ENCODE measurements at places on chromosomes 12 and 14.

- no peaks in the 10 kb centered on the region for H3K27me3 ChIP-seq
- H3K27ac ChIP-seq = no peak overlapping the region
- no peak overlapping the region for H3K4me3 ChIP-seq
- no peak for DNase-seq
Measured at GRCh38 chr12:47803191-47803875, 16.4 kb downstream of the HDAC7 start.

GRCh38 chr12:12786351-12786705 lies 869 bp downstream of the APOLD1 start:
- no peaks in the 10 kb centered on the region for H3K36me3 ChIP-seq
- H3K27me3 ChIP-seq = no peaks in the 10 kb centered on the region
- peak overlapping the region; percentile 74 for H3K4me3 ChIP-seq
- peaks cover 30% of the 10 kb centered on the region for H3K4me1 ChIP-seq
- DNase-seq = no peak
- peak overlapping the region; percentile 78 for H3K27ac ChIP-seq

DNA sequence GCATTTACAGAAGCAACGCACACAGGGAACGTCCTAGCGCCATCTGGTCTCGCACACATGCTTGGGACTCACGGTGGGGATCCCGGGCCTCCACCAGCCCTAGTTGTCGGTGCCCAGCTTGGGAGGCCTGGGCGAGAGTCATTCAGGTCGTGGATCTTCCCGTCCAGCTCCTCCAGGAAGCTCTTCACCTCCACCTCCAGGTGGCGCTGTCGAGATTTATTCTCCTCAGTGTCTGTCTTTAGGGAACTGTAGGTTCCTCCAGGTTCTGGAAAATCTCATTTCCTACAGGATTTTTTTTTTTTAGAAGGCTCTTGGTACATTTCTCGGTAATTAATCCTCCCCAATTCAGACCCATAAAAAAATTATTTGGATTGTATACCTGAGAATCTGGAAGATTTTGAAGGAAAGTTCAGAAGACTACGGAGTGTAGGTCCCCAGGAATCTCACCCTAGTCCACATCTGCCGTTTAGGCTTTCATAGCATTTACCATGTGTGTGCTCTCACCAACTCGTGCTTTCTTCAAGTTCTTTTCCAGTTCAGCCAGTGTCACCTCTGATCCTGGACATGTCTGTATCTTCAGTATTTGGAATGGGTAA lies 910.0 kb downstream of the TMEM121 start:
- no peaks in the 10 kb centered on the region for H3K27me3 ChIP-seq
- DNase-seq = no peak
- H3K4me1 ChIP-seq = no peaks in the 10 kb centered on the region
- no peak overlapping the region for H3K27ac ChIP-seq

DNA sequence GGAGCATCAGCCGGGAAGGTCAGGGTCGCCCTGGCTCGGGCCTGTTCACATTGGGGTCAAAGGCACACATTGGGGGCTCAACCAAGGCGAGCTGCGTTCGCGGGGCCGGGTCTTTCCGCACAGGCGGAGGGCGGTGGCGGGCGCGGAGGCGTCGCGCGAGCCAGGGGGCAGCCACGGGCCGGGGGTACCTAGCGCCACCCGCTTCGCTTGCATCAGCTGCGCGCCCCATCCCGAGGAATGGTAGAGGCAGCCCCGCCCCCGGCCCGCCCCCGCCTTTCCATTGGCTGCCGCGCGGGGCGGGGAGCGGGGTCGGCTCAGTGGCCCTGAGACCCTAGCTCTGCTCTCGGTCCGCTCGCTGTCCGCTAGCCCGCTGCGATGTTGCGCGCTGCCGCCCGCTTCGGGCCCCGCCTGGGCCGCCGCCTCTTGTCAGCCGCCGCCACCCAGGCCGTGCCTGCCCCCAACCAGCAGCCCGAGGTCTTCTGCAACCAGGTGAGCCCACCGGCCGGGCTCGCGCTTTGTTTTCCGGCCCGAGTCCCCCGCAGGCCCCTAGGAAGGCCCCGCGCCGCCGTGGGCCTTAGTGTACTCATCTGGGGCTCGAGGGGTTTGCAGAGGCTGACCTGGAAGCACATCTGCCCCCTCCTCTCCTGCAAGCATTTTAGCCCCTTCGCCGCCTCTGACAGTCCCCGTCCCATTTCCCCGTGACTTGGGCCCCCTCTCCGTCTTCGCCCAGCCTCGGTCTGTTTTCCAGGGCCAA lies at the start of gene ALDH2:
TSS of gene ALDH2 (plus strand) at position 326 of the 754 bp plus-strand sequence. CDS start at position 376, 50 bp downstream.
- H3K4me1 ChIP-seq = peaks cover 18% of the 10 kb centered on the region
- DNase-seq = peak; percentile 84
- no peaks in the 10 kb centered on the region for H3K36me3 ChIP-seq
- H3K27me3 ChIP-seq = no peaks in the 10 kb centered on the region
- H3K27ac ChIP-seq = peak within 1 kb of the TSS; percentile 80

GRCh38 chr14:20247646-20248246 lies 8.7 kb downstream of the OR11H4 start:
- H3K36me3 ChIP-seq = no peaks in the 10 kb centered on the region
- no peak overlapping the region for H3K27ac ChIP-seq
- no peak overlapping the region for H3K4me3 ChIP-seq
- no peak for DNase-seq
- no peaks in the 10 kb centered on the region for H3K4me1 ChIP-seq

GRCh38 chr12:89166525-89166934 lies 185.8 kb downstream of the DUSP6 start:
- peaks cover 22% of the 10 kb centered on the region for H3K4me1 ChIP-seq
- no peaks in the 10 kb centered on the region for H3K36me3 ChIP-seq
- H3K27ac ChIP-seq = peak overlapping the region; percentile 16
- H3K4me3 ChIP-seq = no peak overlapping the region
- no peaks in the 10 kb centered on the region for H3K27me3 ChIP-seq

DNA sequence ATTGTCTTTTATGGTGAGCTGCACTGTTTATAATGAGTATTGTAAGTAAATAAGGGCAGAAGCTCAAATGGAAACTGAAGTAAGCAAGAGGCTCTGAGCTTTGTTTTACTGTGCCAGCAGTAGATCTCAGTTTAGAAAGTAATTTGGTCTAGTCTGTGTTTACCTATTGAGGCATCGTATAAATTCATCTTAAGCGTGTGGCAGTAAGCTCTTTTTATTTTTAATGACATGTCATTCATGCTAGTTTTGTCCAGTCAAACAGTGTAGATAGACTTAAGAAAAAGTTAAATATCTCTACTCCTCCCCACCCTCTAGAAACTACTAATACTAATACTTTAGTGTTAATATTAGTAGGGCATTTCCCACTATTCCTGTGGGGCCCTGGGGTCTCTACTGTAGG lies 2.0 kb downstream of the ANO6 start:
- peak overlapping the region; percentile 84 for H3K4me3 ChIP-seq
- H3K36me3 ChIP-seq = no peaks in the 10 kb centered on the region
- peaks cover 12% of the 10 kb centered on the region for H3K4me1 ChIP-seq
- DNase-seq = no peak
- H3K27me3 ChIP-seq = no peaks in the 10 kb centered on the region
- H3K27ac ChIP-seq = peak overlapping the region; percentile 99

- no peaks in the 10 kb centered on the region for H3K27me3 ChIP-seq
- H3K27ac ChIP-seq = no peak overlapping the region
- H3K4me3 ChIP-seq = no peak overlapping the region
- DNase-seq = no peak
Measured at GRCh38 chr12:44570036-44570583, 306.0 kb downstream of the NELL2 start.

- H3K4me1 ChIP-seq = no peaks in the 10 kb centered on the region
- no peak overlapping the region for H3K27ac ChIP-seq
- no peak overlapping the region for H3K4me3 ChIP-seq
- H3K27me3 ChIP-seq = no peaks in the 10 kb centered on the region
- no peaks in the 10 kb centered on the region for H3K36me3 ChIP-seq
Measured at GRCh38 chr12:105030820-105031807, 45.0 kb downstream of the NOPCHAP1 start.

- no peak for DNase-seq
- H3K4me1 ChIP-seq = no peaks in the 10 kb centered on the region
- H3K4me3 ChIP-seq = no peak overlapping the region
- H3K27me3 ChIP-seq = no peaks in the 10 kb centered on the region
- no peak overlapping the region for H3K27ac ChIP-seq
- H3K36me3 ChIP-seq = no peaks in the 10 kb centered on the region
Measured at GRCh38 chr14:27077214-27077613, 479.4 kb upstream of the NOVA1 start.

DNA sequence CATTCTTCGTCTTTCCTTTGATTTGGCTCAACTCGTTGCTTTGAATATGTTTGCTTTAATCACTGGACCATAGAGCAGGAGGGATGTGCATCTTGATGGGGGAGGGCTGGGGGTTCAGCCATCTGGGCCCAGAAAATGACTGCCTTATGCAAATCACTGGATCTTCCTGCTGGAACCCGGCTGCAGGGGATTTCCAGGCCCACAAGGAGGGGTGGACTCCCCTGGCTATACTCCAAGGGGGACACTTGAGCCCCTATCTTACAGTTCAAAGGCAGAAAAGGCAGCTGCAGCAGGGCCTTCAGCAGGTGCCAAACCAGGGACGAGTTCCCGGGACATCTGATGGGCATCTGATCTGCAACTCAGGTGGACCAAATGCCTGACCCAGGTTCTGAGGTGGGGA lies 122.5 kb downstream of the DICER1 start:
- no peaks in the 10 kb centered on the region for H3K27me3 ChIP-seq
- H3K4me3 ChIP-seq = no peak overlapping the region
- no peak for DNase-seq
- H3K4me1 ChIP-seq = no peaks in the 10 kb centered on the region
- H3K27ac ChIP-seq = no peak overlapping the region

DNA sequence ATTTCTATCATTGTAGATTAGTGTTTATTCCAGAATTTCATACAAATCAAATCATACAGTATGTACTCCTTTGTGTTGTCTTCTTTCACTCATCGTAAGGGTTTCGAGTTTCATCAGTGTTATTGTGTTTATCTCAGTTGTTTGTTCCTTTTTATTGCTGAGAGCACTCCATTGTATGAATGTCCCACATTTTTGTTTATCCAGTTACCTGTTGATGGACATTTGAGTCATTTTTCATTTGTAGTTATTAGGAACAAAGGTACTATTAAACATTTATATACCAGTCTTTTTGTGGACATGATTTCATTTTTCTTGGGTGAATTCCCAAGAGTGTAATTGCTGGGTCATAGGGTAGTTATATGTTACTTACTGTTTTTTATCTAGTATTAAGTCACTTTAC lies 70.0 kb downstream of the BICD1 start:
- no peak overlapping the region for H3K4me3 ChIP-seq
- H3K27me3 ChIP-seq = no peaks in the 10 kb centered on the region
- no peak for DNase-seq

DNA sequence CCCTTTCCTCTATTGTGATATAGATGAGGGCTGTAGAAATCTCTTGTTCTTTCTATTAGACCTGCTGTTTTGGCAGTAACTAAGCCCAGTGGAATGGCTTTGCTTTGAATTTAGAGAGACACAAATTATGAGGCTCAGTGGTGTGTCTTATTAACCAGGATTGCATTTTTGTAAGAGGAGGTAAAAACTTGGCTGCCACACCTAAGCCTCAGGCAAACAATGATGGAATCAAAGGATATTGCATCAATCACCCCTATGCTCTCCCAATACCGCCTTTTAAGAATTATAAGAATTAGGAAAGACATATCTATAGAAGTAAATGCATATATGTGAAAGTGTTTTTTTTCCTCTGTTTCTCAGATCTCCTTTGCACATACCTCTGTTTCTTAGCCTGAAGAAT lies 63.3 kb downstream of the ACSS3 start:
- H3K27ac ChIP-seq = no peak overlapping the region
- DNase-seq = no peak
- H3K4me1 ChIP-seq = no peaks in the 10 kb centered on the region
- no peaks in the 10 kb centered on the region for H3K36me3 ChIP-seq
- no peaks in the 10 kb centered on the region for H3K27me3 ChIP-seq

DNA sequence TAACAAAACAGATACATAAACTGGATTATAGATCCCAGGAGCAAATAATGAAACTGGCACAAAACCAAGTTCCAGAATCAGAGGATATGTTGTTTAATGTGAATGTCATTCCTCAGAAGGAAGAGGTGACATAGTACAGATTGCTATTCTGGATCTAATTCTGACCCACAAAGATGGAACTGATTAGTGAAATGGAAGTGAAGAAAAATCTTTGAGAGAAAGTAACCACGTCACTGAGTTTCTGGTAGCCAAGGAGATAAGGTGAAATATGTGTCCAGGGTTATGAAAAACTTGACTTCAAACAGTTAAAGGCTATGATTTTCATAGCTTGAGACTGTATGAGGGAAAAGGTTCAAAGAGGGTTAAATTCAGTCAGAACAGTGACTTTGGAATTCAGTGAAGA lies 8.3 kb downstream of the OR10AD1 start:
- DNase-seq = no peak
- no peak overlapping the region for H3K4me3 ChIP-seq
- H3K27me3 ChIP-seq = peaks cover 2% of the 10 kb centered on the region
- H3K4me1 ChIP-seq = peaks cover 13% of the 10 kb centered on the region
- no peaks in the 10 kb centered on the region for H3K36me3 ChIP-seq

DNA sequence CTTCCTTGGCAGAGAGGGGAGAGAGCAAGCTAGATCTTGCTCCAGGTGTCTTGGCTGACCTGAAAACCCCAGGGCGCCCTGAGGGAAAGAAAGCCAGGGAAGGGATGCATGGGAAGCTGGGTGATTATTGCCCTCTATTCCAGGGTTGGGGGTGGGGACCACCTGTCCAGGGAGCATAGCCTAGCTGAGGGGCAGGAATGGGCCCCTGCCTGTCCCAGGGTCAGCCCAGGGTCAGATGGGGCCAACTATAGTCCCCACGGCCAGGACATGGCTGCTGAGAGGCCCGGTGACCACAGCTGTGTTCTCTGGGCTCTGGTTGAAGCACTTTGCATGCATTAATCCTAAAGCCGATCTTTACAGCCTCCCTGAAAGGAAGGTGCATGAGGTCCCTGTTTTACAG lies 30.1 kb upstream of the ZFP36L1 start:
- no peak overlapping the region for H3K27ac ChIP-seq
- H3K4me3 ChIP-seq = no peak overlapping the region
- peaks cover 29% of the 10 kb centered on the region for H3K4me1 ChIP-seq
- H3K27me3 ChIP-seq = no peaks in the 10 kb centered on the region

DNA sequence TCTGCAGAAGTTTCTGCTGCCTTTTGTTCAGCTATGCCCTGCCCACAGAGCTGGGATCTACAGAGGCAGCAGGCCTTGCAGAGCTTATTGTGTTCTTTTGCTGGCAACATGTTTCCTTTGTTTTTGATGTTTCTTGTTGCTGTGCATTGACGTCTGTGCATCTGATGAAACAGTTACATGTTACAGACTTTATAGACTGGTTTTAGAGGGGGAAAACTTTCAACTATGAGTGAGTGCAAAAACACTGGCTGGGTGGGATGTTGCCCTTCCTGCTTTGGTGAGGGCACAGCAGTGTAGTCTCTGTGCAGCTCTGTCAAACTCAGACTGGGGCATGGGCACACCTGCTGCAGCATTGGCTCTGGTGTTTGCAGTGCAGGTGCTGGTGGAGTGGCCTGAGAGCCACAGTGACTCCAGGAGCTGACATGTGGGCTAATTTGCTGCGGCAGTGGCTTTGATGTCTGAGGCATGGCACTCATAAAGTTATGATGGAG lies 26.9 kb downstream of the CLEC6A start:
- H3K27ac ChIP-seq = no peak overlapping the region
- H3K4me1 ChIP-seq = no peaks in the 10 kb centered on the region
- no peaks in the 10 kb centered on the region for H3K27me3 ChIP-seq
- H3K36me3 ChIP-seq = no peaks in the 10 kb centered on the region
